ENCODE measurements at places on chromosomes 1 and 21.
A peak's percentile ranks its signal among the peaks of the same experiment; 100 is the strongest.

DNA sequence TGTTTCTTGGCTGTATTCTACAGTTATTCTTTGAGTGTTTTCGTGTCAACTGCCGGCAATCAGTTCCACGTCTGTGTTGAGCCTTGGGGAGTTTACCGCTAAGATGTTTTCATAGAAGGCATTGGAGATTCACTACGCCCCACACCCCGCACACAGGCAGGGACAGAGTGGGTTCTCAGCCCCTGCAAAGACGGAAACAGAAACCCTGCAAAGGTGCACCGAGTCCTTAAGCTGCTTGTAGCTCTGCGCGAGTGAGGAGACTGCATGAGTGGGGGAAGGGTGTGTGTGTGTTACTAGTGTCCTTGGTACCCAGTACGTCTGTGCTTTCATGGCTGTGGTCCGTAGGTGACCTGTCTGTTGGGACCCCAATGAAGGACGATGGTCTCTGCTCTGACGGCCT is 1.9 kb downstream of the LHX4 start:
- no peak for DNase-seq

GRCh38 chr1:235663628-235664027 is 14.0 kb upstream of the GNG4 start:
- no peak for DNase-seq

- DNase-seq: no peak
Measured at GRCh38 chr1:29675481-29676263, 439.4 kb downstream of the PTPRU start.

DNA sequence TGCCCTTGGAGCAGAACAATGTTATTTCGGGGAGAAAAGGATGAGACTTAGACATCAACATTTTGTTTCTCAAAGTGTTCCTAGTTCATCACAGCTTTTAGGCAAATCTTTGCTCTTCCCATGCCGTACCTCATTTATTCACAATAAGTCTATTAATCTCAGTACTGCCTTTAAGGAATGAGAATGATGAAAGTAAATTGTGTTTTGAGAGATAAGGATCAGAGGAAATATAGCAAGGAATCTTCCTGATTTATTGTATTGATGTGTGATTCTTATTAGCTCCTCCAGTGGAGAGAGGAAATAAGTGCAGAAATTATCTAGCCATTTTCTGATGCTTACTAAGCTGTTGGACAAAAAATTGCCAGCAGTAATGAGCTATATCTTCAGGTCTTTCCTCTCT is 2.0 kb downstream of the POLR3C start:
- DNase-seq: no peak

- DNase-seq: no peak
Measured at GRCh38 chr21:23740463-23740862, 1866.8 kb downstream of the MRPL39 start.

DNA sequence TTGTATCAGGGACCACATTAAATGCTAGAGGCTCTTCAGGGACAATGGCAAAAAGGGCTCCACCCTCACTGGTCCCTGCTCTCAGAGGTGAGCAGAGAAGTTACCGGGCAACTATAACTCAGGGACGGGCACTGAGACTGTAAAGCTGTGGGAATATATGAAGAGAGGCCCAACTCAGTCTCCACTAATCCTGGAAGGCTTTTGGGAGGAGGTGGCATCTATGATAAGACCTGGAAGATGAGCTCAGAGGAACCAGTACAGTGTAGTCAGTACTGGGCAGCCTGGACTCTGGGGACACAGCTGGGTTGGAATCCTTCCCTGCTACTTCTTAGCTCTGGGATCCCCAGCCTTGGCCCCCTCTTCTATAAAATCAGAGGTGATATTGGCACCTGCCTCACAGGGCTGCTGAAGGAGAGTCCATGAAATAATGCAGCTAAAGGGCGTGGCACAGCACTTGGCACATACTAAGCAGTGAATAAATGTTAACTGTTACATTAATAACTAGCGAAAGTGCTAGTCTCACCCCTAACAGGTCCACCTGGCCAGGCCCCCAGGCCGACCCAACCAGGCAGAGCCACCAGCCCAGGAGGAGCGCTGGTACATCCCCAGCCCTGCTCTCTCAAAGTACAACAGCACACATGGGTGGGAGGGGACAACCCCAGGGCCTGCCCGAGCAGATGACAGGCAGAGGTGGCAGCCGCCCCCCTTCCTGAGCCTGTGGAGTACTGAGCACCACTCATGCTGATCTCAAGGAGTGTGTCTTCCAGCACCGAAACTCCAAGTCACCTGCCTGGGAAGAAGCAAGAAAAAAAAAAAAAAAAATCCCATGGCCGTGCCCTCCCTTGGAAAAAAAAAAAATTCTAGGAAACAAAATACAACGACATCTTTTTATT is 62.7 kb downstream of the CASZ1 start:
- DNase-seq: no peak

DNA sequence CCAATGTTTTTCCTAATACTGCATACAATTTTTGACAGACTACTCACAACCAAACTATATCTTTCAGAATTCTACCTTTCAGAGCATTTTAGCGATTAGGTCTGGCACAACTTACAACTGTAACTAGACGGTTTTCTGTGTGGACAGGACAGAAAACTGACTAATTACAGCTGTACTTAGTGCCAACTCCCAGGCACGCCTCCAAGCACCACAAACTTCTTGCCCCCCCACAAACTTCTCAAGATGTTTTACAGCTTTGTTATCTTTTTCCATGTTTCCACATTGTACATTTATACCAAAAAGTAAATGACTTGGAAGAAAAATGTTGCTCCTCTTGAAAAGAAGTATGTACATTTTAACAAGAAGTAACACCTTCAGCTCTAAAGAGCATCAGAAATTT is 13.8 kb downstream of the LYST start:
- DNase-seq: no peak

DNA sequence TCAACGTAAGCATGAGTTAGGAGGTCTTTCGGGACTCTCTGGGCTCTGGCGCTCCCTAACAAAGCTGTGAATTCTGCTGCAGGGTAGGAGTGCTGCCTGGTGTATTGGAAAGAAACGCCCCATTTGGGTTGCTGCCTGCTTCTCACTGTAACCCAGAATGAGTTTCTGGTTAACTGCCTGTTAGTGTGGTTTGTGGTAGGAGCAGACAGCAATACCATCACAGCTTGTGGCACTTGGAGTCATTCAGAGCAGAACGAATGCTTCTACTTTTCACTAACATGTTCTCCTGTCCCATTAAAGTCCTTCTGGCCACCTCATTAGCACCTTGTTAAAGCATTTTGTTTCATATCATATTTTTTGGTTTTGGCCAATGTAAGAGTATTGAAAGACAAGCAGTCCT is 18.1 kb downstream of the MAP3K7CL start:
- no peak for DNase-seq

DNA sequence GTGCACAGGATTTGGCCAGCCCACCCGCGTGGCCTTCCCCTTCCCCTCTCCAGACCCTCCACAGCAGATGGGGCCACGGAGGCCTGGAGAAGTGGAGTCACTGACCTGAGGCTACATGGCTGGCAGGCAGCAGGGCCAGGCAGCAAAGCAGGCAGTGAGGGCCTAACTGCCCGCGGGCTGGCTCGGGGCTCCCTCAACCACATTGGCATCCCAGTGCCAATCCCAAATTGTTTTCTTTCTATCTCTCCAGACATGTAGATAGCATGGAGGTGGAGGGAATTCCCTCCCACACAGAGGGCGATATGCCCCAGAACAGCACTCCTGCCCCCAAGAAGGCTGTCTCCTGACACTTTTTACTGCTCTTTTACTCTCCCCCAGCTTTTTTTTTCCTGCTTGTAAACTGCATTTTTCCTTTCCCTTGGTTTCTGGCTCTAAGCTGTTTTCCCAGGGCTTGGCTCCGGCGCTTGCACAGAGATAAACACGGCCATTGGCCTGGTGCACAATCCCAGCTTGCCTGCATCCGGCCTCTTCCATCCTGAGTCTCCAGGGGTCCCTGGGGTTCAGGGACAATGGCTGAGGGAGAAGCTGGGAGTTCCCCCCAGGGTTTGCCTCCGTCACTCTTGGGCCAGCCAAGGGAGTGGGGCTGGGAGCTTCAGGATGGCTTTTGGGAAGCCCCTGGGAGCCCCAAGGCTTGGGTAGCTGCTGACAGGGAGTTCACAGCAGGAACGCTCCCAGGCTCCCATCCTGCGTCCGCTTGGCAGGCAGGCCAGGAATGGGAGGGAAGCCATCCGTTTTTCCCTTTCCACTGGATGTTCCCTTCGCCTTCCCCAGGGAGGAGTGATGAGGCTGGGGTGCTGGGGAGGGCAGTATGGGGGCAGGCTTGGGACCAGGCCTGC is 7.0 kb downstream of the EPHX1 start:
- DNase-seq: no peak

- no peak for DNase-seq
Measured at GRCh38 chr1:151509350-151510019, 1.7 kb upstream of the CGN start.

DNA sequence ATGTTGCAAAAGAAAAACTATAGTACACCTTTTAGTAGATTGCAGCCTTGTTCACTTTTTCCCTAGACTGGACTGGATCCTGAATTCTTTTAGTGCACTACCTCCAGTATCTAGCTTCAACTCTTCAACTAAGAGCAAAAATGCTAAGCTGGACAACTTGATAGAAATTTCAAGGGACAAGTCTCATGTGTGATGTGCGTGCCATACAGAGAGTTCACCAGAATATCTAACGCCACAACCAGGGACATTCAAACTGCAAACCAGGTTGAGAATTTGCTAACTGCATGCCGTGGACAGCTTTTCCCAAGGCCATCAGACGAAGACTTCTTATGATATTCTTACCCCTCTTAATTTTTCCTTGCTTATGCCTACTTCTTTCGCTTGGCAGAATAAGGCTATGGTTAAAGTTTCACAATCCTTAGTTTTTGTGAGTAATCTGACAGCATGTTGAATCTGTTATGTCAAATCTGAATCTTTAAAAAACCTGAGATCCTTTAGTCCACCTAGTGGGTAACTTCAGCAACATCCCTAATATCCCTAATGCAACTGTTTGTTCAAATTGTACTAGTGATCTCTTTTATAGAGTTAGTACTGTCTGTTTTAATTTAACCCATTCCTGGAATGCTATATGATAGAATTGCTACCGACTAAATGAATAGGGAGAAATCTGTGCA is 66.4 kb downstream of the DDAH1 start:
- no peak for DNase-seq

DNA sequence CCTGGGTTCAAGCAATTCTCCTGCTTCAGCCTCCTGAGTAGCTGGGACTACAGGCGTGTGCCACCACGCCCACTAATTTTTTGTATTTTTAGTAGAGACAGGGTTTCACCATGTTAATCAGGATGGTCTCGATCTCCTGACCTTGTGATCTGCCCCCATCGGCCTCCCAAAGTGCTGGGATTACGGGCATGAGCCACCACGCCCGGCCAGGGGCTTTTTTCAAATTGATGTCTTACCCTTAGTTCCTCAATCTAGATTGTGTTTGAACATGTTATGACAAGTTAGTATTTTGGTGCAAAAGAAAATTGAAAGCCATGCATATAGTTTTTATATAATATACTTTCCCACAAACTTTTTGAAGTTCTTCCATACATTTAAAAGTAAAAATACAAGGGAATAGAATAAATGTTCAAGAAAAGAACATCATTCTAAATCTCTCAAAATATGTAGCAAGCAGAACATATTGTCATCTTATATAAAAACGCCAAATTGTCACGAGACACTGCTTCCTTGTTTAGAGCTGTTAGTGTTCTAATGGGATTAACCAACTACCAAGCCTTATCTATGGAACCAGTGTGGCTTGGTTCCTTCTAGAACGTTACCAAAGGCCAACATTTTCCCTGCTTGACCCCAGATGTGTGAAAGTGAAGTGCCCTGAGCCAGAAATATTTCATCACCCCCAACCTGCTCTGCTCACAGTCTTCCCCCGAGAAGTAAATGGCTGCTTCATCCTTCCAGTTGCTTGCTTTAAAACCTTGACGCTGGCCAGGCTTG is 9.5 kb upstream of the PLEKHM2 start:
- no peak for DNase-seq

GRCh38 chr1:183583466-183583865 is 6.8 kb downstream of the NCF2 start:
- peak; percentile 10 for DNase-seq

GRCh38 chr1:74650561-74650960 is 23.0 kb downstream of the ERICH3 start:
- DNase-seq: no peak

DNA sequence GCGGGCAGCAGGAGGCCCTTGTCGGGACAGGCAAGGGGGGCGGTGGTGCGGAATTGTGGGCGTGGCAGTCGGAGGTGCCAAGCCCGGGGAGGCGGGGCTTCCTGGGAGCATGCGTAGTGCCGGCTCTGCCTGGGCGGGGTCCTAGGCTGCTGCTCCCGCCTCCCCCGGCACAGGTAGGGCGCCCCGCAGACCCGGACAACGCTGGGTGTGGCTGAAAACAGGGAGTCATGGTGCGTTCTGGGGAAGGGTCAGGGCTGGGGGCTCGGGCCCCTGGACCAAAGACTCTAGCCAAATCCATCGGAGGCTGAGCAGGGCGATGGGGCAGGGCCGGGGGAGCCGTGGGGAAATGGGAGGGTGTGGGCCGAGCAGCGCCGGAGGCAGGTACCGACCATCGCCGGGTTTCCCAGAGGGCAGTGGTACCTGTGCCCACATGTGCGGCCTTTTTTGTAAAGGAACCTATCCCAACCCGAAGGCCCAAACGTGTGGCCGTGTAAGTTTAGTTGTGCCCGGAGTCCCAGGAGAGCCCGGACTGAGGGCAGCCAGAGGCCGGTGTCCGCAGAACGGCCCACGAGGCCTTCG is 231.9 kb downstream of the SDCCAG8 start:
- peak; percentile 33 for DNase-seq

GRCh38 chr1:230186003-230186863 is 119.2 kb downstream of the GALNT2 start:
- no peak for DNase-seq

GRCh38 chr1:228799924-228800323 is 64.6 kb downstream of the RHOU start:
- no peak for DNase-seq

- DNase-seq: no peak
Measured at GRCh38 chr1:204983881-204984280, 59.1 kb upstream of the CNTN2 start.

DNA sequence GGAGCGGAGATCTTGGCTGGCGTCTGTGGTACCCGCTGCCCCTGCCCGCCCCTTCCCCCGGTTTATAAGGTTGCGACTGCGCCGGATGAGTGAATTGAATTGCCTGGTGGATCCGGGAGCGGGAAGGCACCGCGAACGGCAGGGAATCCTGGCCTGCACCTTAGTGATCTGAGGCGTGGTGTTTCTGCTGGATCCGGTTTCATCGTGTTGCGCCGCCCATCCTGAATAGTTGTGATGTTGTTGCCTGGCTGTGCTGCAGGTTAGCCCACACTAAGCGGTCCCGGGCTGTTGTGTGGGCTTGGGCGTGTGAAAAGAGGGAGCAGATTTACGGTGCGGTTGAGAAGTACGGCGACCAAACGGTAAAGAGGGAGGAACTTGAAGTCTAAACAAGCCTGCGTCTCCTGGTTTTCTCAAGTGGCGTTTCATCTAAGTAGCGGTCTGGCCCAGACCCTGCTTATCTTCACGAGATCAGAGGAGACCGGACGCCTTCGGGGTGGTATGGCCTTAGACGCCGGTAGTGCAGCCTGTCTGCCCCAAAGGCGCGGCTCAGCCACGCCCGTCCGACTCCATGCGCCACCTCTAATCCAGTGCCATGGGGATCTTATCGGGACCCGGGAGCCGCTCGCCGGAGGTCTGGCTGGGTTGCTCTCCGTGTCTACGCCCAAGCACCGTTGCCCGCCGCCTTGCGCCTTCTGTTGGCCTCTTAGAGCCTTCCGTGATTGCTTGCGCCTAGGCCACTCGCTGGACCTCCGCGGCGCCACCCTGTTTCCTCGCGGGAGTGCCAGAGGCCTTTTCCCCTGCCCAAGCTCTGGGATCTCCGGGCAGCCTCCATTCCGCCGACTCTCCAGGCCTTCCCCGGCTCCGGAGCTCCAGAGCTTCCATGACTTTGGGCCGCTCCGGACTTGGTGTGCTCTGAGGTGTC is 87.5 kb upstream of the RHOU start:
- peak; percentile 16 for DNase-seq
